ENCODE measurements at places on chromosomes 3 and 15.

DNA sequence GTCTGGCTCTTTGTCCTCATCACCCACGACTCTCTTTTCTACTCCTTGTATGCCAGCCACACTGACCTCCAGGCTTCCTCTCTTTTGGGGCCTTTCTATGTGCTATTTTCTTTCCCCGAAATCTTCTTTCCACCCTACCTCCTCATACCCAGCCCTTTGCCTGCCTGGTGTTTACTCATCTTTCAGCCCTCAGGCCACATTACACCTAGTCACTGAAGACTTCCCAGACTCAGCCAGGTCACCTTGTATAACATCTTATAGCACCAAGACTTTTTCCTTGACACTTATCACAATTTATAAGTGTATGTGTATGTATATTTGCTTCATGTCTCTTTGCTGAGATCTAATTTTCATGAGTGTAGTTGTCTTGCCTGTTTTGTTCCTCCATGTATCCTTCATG, 396.4 kb downstream of the NLGN1 start:
- no peak for DNase-seq

DNA sequence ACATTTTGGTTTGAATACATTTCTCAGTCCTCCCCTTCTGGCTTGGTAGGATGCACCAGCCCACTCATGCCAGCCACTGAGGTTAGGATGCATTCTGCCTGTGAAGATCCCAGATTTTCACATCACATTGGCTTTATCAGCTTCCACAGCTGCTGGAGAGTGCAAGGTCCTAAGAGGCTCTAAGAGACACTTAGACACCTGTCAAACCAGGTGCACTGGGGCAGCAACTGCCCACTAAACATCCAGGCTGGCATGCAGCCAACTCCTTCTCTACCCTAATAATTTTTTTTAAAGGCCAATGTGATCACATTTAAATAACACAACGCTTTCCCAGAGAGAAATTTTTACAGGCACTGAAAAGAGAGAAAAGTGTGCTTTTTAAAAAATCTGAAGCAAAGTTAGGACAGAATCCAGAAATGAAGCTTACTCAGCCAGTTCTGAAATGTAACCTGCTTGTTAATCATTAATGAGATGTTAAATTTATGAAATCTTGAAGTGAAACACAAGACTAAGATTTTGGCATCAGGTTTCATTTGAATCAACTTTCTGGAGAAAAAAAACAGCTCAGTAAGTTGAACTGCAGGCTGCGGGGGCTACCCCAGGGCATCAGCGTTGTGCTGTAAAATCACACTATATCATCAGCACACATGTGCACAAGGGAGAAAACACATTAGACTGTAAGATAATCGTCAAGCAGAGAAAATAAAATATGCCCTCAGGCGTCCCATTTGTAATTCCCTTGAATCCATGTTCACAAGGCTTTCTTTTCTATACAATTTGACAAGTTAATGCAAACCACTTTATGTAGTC, 312.9 kb downstream of the ZBBX start:
- DNase-seq = no peak

DNA sequence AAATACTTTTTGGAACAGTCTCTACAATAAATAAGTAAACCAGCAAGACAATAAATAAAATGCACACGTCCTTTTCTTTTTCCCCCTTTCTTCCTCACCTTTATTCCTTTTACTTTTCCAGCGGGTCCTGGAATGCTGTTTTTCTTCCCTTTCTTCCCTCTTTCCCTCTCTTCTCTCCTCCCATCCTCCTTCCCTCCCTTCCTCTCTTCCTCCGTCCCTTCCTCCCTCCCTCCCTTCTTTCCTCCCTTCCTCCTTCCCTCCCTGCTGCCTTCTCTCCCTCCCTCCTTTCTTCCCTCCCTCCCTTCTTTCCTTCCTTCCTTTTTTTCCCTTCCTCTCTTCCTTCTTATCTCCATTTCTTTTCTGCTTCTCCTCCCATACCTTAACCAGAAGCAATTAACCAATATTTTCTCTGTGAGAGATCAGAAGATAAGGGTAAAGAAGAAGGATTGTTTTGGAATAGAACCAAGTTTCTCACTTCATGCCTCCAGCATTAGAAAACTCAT, 3.3 kb upstream of the IL17RE start:
- no peak for DNase-seq

DNA sequence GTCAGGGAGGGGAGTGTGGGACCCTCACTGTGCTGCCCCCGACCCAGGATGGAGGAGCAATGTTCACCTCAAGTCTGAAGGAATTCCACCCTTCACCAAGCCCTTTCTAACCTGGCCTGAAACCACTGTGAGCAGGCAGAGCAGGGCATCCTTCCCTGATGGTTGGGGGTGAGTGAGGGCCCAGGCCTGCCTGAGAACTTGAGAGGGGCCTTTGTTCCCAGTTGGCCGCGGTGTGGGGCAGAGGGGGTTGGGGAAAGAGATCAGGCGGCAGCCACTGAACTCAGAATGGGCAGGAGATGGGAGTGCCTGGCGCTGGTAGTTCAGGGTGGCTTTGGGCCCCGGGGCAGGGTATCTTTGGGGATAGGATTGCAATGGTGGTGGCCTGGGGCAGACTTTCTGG, 103.5 kb upstream of the RPL32 start:
- DNase-seq = no peak

GRCh38 chr3:32989171-32989570, 37.7 kb downstream of the CCR4 start:
- no peak for DNase-seq
